ENCODE measurements at places on chromosomes 2 and 18.

DNA sequence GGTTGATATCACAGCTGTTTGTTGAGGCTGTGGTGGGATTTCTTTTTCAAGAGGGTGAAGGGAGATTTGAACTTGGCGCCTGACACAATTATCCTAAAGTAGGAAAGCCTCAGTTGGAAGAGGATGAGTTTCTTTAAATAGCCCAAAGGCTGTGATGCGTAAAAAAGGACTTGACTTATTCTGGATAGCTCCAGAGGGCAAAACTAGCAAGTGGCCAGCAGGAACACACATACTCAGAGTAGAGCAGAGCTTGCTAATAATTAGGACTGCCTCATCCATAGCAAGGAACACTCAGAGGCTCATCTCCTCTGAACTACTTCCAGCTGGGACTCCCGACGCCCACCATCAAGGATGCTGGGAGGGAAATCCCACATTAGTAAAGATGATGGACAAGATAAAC is 74.0 kb downstream of the AFF3 start:
- no peak for DNase-seq

DNA sequence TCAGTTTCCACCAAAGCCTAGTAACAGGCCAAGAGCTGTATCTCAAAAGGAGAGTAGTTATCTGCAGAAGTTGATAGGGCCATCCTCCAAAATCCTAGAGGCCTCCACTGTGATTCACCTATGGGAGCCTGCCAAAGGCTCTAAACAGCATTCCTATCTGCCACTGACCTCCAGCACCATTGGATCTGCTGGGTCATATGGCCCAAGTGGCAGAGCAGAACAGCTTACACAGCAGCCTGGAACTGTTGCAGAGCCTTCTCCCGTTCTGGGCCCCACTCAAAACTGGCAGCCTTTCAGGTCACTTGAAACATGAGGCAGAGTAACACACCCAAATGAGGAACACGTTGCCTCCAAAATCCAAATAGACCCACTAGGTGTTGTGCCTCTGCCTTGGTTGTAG is 345.2 kb upstream of the RND3 start:
- DNase-seq = no peak

- no peak for DNase-seq
Measured at GRCh38 chr2:45904267-45904945, 252.9 kb downstream of the PRKCE start.

- DNase-seq = no peak
Measured at GRCh38 chr18:68800075-68800474, 2.2 kb downstream of the CCDC102B start.

DNA sequence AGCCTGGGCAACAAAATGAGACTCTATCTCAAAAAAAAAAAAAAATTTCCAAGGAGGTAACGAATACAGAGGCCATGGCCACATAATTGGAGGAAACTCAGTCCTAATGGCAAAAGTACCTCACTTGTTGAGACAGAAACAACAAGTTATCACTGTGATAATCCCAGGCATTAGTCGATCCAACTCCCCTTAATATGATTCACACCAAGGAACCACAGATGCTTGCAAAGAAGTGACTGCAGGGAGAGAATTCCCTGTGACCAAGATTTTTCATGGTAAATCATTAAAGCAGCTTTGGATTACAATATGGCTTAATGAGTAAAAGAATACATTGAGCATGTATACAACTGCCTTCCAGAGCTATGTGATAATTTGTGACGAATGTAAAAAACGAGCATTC is 80.4 kb upstream of the RNU4ATAC start:
- DNase-seq = no peak

GRCh38 chr18:62437235-62438017 is 85.4 kb upstream of the ZCCHC2 start:
- DNase-seq = no peak

- no peak for DNase-seq
Measured at GRCh38 chr18:73151086-73151485, 283.3 kb upstream of the NETO1 start.

- DNase-seq = no peak
Measured at GRCh38 chr2:85839461-85839860, 49.3 kb downstream of the ST3GAL5 start.

GRCh38 chr2:54336136-54336976 is 80.3 kb upstream of the TSPYL6 start:
- DNase-seq = no peak

GRCh38 chr2:161484061-161484460 is 68.0 kb downstream of the TBR1 start:
- no peak for DNase-seq

DNA sequence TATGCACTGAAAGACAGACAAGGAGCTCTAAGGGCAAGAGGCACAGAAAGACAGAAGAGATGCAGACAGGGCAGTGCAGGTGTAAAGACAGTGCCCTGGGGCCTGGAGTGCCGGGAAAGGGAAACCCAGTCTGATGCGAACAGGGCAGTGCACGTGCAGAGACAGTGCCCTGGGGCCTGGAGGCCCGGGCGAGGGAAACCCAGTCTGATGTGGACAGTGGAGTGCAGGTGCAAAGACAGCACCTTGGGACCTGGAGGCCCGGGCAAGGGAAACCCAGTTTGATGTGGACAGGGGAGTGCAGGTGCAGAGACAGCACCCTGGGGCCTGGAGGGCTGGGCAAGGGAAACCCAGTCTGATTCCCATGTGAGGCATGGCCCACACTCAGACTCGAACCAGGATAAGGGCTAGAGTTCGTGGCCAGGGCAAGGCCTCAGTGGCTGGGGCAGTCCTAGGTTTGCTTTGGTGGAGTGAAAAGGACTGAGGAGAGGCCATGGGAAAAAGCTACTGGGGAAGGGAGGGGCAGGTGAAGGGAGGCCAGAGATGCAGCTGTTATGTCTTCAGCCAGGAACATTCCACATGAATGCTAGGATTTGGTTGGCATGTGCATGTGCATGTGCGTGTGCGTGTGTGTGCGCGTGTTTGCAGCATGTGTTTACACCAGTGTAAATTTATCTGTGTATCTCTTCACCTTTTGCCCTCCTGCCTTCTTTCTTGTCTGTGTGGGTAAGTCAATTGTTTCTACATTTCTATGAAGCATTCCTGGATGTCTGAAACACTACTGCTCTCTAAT is 39.1 kb upstream of the DNMT3A start:
- DNase-seq = no peak

- no peak for DNase-seq
Measured at GRCh38 chr18:32208023-32208422, 18.2 kb downstream of the MEP1B start.

Data from activated CD4-positive, alpha-beta T cell treated with anti-CD3 and anti-CD28 coated beads for 24 hours (primary cell).